NCI-H1417 treated with DMSO at 0.1 percent for 48 hours (cell line): ENCODE measurements at places on chromosomes 7 and 10.

DNA sequence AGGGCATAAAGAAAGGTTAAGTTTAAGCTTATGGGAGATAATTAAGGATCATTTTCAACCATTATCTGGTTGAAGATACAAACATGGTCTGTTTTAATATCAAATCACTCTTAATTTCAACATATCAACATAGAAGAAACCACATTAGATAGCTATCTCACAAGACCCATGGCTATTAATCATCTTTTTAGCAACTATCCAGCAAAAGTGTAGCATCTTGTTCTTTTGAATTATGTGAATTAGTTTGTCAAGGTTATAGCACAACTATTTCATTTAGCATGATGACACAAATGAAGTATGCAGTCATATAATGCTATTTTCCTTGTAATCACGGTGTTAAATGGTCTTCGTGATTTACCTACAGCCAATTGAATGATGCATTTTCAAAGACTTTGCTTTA lies 58.9 kb upstream of the PPP1R9A start:
- no peak for DNase-seq

DNA sequence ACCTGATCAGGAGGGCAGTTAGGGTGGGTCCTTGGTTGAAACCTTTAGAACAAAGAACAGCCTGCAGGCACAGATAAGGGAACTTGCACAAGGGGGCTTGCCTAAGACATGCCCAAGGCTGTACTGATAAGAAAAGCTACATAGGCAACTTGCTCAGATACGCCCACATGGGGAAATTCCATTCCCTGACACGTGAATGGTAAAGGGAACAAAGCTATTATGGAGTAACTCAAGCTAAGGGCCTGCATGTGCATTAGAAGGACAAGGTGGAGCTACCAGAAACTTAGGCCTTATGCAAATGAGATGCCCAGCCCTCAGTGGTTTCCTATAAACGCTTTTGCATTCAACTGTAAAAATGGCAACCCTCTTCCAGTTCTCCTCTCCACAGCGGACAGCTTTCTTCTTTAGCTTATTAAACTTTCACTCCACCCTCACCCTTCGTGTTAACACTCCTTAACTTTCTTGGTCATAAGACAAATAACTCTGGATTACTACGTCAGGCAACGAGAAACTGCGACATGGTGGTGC lies 1192.1 kb upstream of the CELF2 start:
- DNase-seq = no peak

DNA sequence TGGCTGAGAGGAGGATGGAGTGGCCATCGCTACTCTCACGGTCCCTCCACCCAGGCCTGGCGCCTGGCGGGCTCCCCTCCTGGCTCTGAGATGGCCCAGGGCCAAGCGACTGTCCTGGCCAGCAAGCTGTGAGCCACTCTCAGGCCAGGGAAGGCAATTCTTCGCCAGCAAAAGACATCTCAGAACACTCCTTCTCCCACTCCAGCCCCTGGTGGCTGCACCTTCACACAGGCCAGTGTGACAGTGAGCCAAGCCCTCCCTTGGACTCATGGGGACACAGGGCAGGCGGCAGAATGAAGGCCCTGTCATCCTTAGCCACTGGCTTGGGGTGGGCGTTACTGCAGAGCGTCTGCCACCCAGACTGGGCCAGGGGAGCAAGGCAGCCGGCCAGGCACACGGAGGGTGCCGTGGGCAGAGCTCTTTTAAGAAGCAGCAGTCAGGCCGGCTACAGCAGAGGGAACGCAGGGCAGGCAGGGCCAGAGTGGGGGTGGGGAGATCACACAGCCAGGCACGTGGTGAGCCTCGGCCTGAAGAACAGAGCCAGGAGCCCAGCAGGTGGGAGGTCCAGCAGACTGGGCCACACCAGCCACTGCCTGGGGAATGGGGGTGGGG lies 14.4 kb downstream of the STK32C start:
- DNase-seq = no peak

DNA sequence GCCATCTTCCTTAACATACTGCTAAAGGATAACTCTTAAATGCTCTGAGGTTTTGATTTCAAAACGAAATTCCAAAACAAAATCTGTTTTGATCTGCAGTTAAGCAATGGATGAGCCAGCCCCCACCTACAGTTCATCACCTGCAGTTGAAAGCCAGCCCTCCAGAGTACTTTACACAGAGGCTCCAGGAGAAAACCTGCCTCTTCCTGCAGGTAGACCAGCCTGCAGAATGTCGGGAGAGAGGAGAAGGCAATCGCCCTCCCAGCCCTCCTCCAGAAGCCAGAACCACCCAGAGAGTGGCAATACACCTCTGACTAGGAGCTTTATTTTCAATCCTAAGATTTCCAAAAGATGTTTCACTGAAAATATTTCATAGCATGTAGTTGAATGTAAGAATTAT lies 798.1 kb downstream of the GATA3 start:
- DNase-seq = no peak

GRCh38 chr10:78742730-78743615 lies 325.8 kb upstream of the ZMIZ1 start:
- DNase-seq = no peak

DNA sequence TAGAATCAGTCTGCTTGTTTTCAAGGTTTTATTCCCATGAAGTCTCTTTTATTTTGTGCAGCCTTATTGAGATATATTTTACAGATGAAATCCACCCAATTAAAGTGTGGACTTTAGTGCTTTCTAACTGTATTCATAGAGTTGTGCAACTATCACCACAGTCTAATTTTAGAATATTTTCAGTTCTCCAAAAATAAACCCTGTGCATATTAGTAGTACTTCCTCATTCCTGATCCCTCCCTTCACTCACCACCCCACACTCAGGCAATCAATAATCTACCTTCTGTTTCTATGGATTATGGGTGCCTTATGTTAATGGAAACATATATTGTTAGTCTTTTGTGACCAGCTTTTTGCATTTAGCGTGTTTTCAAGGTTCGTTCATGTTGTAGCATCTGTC lies 185.7 kb upstream of the TMEM72 start:
- DNase-seq = no peak

DNA sequence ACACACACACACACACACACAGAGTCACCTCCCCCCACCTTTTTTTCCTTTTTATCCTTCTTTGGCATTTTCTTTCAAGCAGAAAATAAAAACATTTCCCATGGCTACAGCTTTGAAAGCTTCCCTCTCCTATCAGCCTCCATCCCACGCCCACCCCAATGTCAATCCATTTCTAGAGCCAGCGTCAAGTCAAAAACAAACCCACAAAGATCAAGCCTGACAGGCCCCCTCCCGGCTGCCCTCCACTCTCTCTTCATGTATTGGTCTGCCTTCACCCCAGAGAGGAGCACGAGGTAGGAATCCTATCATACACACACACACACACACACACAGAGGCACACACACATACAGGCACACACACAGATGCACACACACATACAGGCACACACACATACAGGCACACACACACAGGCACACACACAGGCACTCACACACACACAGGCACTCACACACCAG lies 8.0 kb upstream of the TNRC18 start:
- no peak for DNase-seq

DNA sequence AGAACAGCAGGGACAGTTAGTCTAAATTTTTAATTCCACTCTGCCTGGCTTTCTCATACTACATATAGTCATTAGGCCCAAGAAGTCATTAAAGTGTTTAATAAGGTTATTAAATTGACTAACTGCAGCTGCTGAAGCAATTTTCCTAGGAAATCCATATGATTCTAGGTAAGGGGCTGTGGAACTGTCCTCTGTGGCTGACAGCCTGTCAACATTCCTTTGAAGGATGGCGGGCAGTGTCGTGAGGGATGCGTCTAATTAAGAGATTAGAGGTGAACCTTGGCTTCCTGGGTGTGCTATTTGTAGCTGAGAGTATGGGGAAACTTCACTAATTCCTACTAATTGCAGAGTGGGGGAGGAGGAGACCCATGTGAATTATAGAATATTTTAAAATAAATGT lies 64.6 kb downstream of the SNX10 start:
- no peak for DNase-seq

GRCh38 chr10:118792526-118792925 lies 37.8 kb upstream of the CACUL1 start:
- no peak for DNase-seq

DNA sequence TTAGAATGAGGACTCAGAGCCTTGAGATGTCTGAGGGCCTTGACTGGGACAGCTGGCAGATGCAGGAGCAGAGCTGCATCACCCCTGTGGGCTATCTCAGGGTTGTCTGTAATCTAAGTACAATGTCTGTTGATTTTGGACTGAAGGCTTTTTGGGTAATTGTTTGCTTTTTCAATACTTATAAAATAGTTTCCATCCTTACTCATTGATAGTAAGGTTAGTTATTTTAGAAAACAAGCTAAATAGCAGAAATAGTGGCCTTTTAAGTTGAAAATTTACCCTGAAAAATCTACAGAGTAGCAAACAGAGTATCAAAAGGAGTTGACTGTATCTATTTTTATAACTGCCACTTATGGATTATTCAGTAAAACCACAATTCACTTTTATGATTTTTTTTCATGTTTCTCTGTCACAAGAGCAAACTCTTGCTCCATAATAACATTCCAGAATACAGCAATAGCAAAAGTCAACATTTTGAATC lies 179.7 kb downstream of the CFTR start:
- no peak for DNase-seq

GRCh38 chr10:104307576-104308438 lies 30.5 kb downstream of the ITPRIP start:
- no peak for DNase-seq

- DNase-seq = no peak
Observed at GRCh38 chr7:31892099-31892829, 177.9 kb downstream of the PDE1C start.

DNA sequence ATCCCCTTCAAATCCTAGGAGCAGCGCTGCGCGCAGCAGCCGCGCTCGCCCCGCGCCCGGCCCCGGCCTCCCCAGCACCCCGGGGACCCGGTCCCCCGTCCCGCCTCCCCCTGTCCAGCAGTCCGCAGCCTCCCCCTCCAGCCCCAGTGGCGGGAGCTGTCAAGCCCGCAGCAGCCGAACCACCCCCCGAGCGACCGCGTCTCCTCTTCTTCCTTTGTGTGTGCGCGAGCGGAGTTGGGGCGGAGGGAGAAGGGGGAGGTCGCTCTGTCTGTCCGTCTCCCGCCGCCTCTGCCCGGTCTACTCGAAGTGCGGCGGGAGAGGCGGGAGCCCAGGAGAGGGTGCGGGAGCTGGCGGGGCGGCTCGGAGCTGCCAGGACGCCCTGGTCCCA lies 375 bp upstream of the CHN2 start:
- DNase-seq = no peak

- DNase-seq = no peak
Observed at GRCh38 chr10:12337453-12338372, 11.6 kb upstream of the CAMK1D start.

GRCh38 chr7:96069401-96069800 lies 252.5 kb downstream of the SLC25A13 start:
- no peak for DNase-seq

DNA sequence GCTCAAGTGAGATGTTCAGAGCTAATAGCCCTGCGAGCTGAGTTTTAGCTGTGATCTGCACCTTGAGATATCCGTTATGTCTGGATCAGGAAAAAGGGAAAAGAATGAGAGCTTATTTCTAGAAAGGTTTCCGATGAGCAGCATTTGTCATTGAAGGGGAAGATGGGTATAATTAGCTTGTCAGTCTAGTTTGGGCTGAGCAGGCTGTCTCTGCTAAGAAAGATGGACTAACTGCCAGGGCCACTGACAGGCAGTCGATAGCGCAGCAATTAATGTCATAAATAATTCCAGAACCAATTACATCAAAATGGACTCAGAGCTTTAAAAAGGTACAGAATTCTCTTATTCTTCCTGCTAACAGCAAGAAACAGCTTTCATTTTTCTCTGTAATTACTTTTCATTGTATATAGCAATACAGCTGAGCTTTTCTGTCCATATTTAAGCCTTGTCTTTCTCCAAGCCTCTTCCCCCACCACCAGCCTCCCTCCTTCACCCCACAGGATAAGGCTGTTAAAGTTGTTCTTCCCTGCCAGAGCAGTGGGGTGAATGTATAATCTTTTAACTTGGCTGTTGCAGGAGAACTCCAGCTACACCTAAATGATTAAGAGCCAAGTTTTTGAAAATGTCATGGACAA lies 1006.5 kb downstream of the KCNMA1 start:
- no peak for DNase-seq

- DNase-seq = no peak
Observed at GRCh38 chr10:123134915-123135414, 805 bp upstream of the HMX3 start.
